ENCODE measurements at places on chromosomes 1 and 21.

- no peak for DNase-seq
Measured at GRCh38 chr1:94031154-94031553, 89.8 kb downstream of the ABCA4 start.

GRCh38 chr1:5765997-5766913 is 226.0 kb downstream of the NPHP4 start:
- DNase-seq = no peak

DNA sequence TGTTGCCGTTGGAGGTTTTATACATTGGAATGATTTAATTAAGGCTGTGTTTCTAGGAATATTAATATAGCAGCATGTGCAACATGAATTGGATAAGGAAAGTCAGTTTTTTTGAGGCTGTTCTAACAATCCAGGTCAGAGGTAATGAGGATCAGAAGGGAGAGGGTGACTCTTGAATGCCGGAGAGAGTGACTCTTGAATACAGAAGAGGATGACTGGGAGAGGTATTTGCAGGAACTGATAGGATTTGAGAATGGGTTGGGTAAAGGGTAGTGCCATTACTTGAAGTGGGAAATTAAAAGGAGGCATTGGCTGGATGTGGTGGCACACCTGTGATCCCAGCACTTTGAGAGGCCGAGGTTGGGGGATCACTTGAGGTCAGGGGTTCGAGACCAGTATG is 55.6 kb upstream of the MACF1 start:
- DNase-seq = no peak

- DNase-seq = no peak
Measured at GRCh38 chr1:20883766-20884165, 96.7 kb upstream of the HP1BP3 start.

DNA sequence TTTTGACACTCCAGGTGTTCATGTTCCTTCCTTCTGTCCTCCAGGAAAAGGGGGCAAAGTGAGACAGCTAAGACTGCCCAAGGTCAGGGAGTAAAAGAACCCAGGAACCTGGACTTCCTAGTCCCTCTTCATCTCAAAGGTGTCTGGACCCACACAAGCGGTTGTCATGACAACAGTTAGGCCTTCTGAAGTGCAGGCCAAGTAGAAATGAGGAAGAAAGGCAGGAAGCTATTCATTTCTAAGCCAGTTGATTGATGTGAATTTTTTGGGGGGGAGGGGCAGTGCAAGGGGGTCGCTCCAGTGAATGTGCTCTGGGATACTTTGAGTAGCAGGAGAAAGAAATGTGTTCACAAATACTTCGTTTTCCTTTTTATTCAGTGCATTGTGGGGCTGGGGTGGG is 114.3 kb downstream of the NAV1 start:
- DNase-seq = no peak

DNA sequence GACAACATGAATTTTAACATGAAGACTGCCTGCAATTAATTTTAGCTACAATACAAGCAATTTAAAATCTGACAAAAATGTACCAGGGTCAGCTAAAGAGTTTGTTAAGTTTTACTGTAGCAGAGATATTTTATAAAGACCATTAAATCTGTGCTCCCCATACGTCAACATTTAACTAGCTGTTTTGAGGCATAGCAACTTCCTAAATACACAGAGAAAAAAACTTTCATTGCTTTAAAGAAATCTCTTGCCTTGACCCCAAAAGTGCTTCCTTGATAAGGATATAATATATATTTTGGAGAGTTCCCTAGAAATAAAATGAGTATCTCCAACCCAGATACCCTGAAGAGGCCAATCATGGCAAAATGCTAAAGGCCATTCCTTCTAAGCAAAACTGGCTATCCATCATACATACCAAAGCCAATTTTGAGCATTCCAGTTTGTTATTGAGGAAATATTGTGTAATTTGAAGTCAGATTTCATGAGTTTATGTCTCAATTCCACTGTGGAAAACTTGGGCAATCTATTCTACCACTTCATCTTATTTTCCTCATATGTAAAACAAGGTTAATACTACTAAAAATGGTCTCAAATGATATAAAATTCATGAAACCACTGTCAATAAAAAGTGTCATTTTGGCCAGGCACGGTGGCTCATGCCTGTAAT is 19.1 kb downstream of the ASPM start:
- no peak for DNase-seq

DNA sequence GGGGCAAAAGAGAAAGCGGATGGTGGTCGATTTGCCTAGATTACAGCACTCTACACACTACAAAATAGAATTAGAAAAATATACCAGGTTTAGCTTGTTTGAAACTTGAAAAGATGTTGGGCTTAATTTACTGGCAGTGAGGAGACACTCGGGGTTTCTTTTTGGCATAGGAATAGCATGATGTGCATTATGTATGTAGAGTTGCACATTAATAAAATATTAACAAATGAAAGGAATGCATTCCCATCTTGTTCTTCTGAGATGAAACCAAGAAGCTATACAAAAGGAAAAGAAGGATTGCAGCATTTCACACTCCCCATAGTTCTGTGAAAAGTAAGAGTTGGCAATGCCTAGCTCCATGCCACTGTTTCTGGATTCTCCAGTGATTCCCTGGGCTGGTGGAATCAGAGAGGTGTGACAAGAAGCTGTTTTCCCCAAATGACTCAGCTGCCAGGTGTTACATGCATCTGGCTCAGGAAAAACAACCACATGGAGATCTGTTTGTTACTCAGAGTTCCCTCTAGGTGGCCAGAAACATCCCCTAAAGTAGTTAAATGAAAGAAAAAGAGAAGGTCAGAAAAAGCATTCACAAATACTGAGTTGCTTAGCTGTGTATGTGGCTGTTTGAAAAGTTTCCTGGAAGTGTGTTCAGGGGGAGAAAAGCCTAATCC is 115.6 kb downstream of the UCK2 start:
- DNase-seq = no peak

- no peak for DNase-seq
Measured at GRCh38 chr1:17276568-17276967, 27.7 kb downstream of the PADI3 start.

DNA sequence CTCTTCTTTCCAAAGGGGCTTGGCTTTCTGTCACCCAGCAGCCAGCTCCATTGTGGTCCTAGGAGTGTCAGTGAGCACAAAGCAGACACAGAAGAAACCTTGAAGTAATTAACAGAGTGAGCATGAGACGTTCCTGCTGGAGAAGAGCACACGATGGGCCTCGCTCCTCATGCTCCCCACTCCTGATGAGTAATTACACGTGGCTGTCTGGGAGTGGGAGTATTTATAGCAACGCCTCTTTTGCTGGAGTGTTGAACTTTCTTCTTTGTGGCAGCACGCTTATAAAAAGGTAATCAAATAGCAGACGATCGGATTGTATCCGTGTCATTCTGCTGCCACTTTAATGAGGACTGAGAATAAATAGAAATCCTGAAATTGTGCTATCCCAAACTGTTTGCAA is 185.8 kb downstream of the CAMTA1 start:
- no peak for DNase-seq

DNA sequence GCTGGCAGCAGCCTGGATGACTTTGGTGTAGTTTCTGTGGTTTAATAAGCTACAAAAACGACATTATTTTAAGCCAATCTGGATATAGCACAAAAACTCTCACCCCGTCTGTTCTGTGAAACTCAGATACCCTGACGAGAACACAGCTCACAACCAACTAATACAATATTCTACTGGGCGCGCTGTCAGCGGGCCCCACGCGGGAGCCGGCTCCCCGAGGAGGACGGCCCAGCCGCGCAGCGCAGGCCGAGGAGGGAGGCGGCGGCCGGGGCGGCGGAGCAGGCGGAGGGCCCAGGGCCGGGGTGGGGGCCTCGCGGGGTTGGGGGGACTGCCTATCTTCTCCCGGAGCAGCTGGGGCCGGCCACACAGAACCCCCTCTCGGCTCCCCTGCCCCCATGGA is 87.2 kb upstream of the POU3F1 start:
- no peak for DNase-seq

DNA sequence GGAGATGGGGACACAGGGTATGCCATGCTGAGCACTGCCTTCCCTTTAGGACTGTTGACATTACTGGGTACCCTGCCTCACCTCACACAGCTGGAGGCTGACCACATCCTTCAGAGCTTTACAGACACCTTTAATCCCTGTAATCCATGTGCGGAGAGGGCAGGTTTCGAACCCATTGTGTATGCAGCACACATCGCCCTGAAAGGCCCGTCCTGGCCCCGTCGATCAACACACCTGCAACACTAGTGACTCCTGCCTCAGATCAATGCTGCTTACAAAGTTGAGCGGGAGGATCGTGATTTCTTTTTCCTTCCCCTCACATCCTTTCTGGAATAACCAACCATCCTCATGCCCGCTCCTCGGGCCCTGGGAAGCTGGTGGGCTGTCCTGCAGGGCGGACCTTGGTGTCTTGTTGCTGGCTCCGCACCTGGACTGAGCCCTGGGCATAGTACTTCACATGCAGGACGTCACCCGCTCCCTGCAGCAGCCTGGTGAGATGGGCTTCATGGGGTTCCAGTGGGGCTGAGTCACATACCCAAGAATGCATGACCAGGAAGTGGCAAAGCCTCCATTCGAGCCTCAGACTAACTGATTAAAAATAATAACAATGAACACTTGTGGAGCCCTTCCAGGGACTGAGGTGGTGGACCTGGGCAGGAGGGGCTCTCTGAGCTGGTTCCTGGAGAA is 403.6 kb downstream of the PTPRU start:
- no peak for DNase-seq

GRCh38 chr1:42137766-42138165 is 15.4 kb upstream of the GUCA2B start:
- no peak for DNase-seq

GRCh38 chr1:224727351-224728289 is 111.5 kb downstream of the CNIH3 start:
- no peak for DNase-seq

GRCh38 chr1:151968058-151968457 is 25.6 kb downstream of the S100A10 start:
- peak; percentile 76 for DNase-seq

DNA sequence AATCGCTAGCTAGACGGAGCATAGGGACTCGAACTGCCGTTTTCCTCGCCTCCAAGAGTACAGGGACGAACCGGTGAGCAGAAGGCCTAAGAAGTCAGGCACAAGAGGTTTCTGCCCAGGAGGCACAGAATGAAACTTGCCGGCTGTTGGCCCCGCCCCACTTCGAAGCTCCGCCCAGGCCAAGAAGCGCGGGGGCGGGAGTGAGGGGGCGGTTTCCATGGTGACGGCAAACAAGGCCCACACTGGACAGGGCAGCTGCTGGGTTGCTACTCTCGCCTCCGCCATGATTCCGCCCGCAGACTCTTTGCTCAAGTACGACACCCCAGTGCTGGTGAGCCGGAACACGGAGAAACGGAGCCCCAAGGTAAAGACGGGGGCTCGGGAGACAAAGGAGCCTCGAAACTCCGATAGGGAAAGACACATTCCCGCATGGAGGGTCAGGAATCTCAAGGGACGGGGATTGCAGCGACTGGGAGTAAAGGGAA is at the start of gene DNALI1:
Gene DNALI1, plus strand, starts transcription at position 229 of the 485 bp plus-strand sequence. Its CDS starts 55 bp downstream, at position 284.
- DNase-seq = peak; percentile 94

GRCh38 chr1:52635321-52636089 is 2.5 kb downstream of the SHISAL2A start:
- DNase-seq = no peak

- no peak for DNase-seq
Measured at GRCh38 chr1:172085317-172085716, 244.0 kb downstream of the DNM3 start.
